ENCODE measurements at places on chromosomes 3 and 15. TPM values are rescaled to one million over a fixed set of nuclear protein-coding genes. Genes with fewer than 3 reads are reported as not detected.

Gene SYNM
- polyA plus RNA-seq: 0.18 TPM

Gene LRTM1
- polyA plus RNA-seq: not detected

Gene CPLX3
- not detected for polyA plus RNA-seq

Gene LYZL4
- not detected for polyA plus RNA-seq
